Activated naive CD8-positive, alpha-beta T cell treated with anti-CD3 and anti-CD28 coated beads for 36 hours (primary cell): ENCODE measurements at places on chromosomes 2 and 18.

- DNase-seq: no peak
Observed at GRCh38 chr2:99181624-99182000, 628 bp downstream of the MRPL30 start.

DNA sequence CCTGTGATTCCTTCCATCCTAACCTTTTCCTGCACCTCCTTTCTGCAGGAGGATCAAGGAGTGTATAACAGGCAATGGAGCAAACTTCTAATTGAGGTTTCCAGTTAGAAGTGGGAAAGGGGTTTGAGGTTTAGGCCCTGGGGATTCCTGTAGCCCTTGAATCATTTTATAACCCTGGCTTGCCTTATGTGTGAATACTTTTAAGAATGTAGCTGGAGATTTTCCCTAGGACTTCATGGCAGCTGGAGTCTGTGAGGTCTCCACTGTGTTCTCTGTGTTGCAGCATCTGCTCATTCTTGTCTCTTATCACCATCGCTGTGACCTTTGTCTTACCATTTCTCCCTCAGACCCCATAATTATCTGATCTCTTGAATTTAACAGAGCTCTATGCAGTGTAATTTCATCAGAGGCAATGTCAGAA lies 370.2 kb upstream of the SLC14A2 start:
- DNase-seq: no peak

- no peak for DNase-seq
Observed at GRCh38 chr2:231280846-231281245, 82.4 kb downstream of the ARMC9 start.

DNA sequence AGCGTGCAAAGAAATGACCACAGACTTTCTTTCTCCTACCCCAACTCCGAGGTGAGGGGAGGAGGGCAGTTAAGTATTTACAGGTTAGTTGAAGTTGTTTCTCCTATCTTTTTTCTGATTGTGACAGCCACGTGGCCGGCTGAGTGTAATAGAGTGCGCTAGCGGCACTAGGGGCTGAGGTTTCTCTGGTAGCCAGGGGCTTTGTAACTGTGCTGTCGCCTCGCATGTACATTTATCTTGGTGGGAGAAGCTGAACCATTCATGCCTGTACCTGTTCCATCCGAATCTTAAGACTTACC lies 214.1 kb upstream of the STON1 start:
- peak; percentile 63 for DNase-seq

DNA sequence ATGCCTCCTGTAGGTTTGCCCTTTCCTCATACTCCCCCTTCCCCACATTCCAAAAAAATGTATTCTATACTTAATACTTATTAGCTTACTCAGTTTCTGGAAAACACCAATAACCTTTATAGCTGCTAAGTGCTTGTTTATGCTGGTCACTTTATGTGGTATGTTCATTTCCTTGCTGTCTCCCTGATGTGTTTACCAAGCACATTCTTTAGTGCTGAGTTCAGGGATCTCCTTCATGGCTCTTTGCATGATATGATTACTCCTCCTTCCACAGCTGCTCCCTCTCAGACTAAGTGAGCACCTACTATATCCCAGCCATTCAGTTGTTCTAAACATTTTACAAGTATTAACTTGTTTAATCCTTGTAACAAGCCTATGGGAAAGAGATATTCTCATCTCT lies 698.3 kb upstream of the FANCL start:
- DNase-seq: no peak

- no peak for DNase-seq
Observed at GRCh38 chr2:134173338-134174016, 80.4 kb upstream of the MGAT5 start.

GRCh38 chr2:239856620-239857285 lies 168.4 kb downstream of the NDUFA10 start:
- DNase-seq: no peak

DNA sequence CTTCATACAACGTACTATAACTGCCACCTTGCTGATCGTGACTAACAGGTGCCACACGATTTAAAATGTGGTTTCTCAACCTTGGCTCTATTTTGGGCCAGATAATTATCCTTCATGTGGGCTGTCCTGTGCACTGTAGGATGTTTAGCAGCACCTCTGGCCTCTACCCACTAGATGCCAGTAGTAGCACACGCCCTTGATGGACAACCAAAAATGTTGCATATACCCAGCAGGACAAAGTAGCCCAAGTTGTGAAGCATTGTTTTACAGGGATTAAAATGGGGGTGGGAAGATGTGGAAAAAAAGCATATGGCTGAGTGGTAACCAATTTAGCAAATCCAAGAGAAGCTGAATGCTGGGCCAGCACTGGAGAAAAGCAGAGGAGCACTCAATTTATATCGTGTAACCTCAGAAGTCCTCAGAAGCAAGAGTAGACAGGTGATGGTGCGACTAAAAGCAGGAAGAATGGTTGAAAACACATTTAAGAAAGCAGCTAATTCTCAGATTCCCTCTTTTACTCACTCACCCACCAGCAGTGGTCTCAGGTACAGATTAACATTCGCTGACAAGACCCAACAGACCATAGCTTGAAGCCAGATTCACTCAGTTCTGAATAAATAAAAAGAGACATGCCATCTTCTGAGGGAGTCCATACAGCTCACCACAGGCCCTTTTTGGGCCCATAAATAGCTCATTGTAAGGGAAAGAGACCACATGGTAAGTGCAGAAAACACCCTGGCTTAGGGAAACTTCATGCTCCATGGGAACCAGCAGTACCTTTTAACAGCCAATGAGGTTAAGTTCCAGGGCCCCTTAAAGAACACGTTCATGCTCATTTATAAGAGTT lies 50.6 kb downstream of the RAPH1 start:
- peak; percentile 37 for DNase-seq

- DNase-seq: no peak
Observed at GRCh38 chr2:162267996-162268395, 24.8 kb upstream of the FAP start.

- DNase-seq: no peak
Observed at GRCh38 chr2:222888716-222889115, 27.9 kb downstream of the ACSL3 start.

DNA sequence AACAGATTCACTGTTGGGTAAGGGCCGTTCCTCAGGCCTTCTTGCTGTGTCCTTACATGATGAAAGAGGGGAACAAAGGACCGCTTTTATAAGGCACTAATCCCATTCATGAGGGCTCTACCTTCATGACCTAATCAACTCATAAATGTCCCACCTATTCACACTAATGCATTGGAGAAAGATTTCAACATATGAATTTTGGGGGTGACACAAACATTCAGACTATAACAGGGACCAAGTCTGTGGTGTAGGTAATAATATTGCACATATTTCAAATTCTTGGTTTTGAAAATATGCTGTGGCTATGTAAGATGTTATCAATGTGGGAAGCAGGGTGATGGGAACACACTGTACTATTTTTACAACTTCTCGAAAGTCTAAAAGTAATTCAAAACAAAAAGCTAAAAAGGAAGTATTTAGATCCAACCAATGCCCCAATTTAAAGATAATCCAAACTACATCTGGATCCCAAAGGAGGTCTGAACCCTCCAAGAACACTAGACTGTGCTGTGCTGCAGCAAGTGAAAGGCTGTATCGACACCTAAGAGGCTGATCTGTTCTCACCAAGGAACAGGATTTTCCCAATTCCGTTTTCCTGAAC lies 82.4 kb upstream of the TGIF1 start:
- DNase-seq: no peak
